AG04449 (cell line): ENCODE measurements at places on chromosomes 5 and 9.

DNA sequence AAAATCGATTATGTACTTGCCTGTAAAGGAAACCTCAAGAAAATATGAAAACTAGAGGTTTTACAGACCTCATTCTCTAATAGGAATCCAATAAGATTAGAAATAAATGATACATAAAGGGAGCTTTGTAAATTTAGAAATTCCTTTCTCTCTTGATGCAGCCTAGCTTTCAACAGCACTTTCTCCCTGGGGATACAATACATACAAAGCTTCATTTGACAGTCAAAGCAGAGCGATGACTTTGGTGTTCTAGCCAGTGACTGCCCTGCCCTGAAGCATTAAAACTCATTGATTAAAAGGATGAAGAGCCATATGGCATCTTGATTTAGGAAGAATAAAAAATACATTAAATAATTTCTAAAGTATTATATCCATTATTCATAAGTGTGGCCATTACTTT is 46.3 kb upstream of the GLIS3 start:
- DNase-seq: no peak

DNA sequence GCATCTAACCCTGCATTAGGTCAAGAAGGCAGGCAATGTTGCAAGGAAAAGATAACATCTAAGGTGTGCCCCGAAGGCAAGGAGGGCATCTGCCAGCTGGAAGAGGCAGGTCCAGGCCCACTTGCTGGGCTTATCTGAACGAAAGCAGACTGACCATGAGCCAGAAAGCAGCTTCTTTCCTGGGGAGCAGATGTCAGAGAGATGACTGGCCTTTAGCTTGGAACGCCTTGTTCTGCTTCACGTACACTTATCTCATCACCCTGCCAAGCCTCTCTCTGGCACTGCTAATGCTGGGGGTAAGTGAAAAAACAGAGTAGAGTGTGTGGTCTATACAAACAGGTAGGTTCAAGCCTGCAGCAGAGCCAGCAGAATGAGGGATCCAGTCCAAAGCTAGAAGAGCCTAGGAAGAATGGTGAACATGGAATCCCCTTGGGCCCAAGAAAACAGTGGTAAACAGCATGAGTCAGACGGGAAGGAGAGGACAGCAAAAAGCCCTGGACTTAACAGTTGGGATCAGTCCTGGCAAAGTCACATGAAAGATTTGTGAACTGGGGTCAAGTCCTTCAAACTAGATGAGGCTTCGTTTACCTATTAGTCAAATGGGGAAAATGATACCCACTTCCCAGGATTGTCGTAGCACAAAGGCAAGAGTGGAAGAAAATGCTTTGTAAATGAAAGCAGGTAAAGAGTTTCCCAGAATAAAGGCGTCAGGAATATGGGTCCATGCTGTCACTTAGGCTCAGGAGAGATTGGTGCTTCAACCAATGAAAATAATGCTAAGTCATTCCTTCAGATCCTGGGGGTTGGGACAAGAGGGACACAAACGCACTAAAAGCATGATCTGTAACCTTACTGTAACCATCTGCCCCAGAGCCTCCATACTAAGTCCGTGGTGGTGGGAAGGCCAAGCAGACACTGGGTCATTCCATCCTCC is 200.9 kb downstream of the SLIT3 start:
- no peak for DNase-seq

- no peak for DNase-seq
Observed at GRCh38 chr5:90557391-90557790, 1.2 kb upstream of the ADGRV1 start.

DNA sequence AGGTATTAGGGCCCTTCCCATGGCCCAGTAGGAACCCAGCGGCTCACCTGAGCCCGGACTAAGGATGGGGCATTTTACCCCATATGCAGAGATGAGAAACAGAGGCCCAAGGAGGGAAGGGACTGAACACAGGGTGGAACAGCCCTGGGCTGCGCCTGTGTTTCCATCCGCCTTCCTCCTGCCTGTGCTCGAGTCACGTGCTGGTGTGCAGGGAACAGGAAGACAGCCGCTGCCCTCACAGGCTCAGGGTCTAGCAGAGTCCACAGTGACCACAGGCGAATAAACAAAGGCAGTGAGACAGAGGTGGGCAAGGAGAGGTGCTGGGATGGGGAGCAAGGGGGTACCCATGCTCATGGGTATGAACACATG is 129.4 kb downstream of the C9orf50 start:
- no peak for DNase-seq
